ENCODE measurements at places on chromosomes 12 and 14.

- no peak for DNase-seq
Measured at GRCh38 chr14:28630100-28630499, 136.5 kb upstream of the FOXG1 start.

- DNase-seq = no peak
Measured at GRCh38 chr12:96326628-96327227, 73.5 kb downstream of the CDK17 start.

DNA sequence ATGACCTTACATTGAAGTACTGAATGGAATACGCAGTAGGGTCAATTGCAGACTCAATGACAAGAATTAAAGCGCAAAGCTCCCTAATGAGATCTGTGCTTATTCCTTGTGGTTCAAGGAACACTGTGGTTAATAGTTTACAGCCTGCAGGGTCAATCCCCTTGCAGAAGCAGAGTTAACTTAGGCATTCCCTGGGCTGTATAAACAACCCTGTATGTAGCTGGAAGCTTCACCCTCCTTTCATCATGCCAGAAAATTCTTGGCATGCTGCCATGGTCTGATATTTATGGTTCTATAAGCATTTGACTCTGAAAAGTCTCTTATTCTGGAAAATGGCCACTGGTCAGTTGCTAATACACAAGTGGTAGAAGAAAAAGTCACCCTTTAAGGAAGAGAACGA lies 227.7 kb downstream of the NOVA1 start:
- peak; percentile 17 for DNase-seq

- DNase-seq = no peak
Measured at GRCh38 chr12:89664441-89664840, 44.2 kb downstream of the ATP2B1 start.

DNA sequence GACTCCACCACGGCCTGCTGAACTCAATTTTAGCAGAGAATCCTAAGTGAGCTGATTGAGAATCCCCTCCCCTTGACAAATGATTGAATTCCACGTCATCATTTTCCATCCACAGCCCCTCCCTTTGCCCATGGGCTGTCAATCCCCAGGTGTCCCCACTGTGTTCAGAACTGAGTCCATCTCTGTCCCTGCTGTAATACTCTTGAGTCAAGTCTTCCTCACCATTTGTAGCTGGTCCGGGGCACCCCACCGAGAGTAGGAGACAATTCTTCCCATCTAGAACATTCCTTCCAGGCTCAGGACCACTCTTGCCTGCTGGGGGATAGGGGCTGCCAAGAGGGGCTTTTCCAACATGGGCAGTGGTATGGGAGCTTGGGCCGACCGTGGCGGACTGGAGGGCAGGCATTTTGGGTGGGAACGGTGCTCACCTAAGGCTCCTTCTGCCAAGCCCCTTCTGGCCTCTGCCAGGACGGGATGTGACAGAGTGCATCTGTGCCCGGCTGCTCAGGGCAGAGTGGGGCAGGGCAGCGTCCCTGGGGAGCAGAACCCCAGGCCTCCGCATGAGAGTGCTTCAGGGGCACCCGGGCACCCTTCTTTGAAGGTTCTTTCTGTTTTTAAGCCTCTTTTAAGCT lies 218.1 kb upstream of the RTL1 start:
- DNase-seq = no peak

- no peak for DNase-seq
Measured at GRCh38 chr14:92709340-92710000, 39.0 kb downstream of the LGMN start.

- peak; percentile 82 for DNase-seq
Measured at GRCh38 chr12:131783915-131784541, 44.2 kb upstream of the MMP17 start.

DNA sequence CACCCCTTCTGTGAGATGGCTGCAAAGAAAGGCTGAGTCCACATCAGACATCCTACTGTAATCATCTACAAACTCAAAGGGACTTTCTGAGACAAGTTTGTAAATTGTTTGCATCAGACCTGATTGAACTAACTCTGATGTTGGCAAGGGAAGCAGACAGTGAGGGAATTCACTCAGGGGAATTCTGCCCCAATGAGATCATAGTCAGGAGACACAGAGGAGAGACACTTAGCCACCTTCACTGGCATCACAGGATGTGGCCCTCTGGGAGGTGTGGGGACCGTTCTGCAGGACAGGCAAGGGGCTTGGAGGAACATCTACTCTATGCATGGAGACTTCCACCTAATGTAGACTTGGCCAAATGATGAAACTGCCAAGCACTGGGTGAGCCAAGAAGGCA lies 70.7 kb upstream of the DDX11 start:
- no peak for DNase-seq

DNA sequence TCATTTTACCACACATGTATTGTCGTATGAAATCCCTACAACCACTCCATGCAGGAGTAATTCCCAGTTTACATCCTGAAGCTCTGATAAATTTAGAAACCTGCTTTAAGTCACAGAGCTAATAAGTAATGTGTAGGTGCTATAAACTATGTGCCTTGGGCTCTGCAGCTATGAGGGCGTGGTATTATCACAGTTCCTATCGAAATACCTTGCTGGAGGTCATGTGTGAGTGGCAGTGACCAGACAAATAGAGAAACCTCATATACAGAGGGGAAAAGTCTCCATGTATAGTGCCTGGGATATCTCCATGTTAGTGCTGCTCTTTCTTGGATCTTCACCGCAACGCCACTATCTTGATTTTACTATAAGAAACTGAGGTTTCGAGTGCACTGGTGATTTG lies 883 bp upstream of the TBC1D15 start:
- no peak for DNase-seq

- no peak for DNase-seq
Measured at GRCh38 chr14:70330596-70330995, 28.9 kb downstream of the COX16 start.

DNA sequence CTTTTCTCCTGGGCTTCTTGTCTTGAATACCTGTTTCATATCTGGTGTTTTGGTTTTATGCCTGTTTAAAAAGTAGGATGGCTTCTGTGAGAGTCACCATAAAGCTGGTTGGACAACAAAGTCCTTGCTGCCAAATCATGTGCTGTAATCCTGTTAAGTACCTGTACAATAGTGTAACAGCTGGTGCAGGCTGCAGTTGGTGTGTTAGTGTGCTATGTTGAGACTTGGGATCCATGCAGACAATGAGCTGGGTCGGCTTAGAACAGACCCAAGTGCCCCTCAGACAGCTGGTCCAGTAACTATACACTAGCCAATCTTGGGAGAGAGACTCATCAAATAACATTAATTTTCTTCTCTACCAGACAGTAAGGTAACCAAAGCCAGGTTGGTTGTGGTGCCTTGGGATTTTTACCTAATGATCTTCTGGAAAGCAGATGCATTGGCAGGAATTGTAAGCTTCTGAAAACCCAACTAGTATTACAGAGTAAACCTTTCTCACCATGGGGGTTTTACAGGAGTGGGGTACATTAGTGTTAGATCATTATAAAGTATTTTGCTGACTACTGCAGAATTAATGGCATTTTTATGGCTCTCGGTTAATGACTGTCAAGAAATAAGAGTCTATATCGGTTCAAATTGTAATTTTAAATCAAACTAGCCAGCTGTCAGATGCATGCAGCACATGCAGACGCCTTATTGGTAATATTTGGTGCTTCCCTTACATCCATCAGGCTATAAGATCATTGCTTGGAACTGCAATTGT lies 231.2 kb downstream of the PDZRN4 start:
- DNase-seq = no peak
